Large intestine (tissue), 12 donors: ENCODE measurements at places on chromosomes 1 and 21. TPM values are rescaled to one million over a fixed set of nuclear protein-coding genes. Genes with fewer than 3 reads are reported as not detected.

GRCh38 chr1:47838562-47839432, 158.4 kb downstream of the TRABD2B start:
- DNase-seq = no peak

- DNase-seq = peak; percentile 68
Measured at GRCh38 chr1:2381741-2382620, 9.4 kb downstream of the MORN1 start.

- DNase-seq = no peak
Measured at GRCh38 chr1:74463333-74463988, 49.0 kb downstream of the LRRC53 start.

The NPR1 gene
- 4.7 TPM for polyA plus RNA-seq

The ATAD3C gene
- 1.0 TPM for polyA plus RNA-seq

The BEND5 gene
- polyA plus RNA-seq = 7.7 TPM
